ENCODE measurements at places on chromosomes 16 and 17.

- no peak for DNase-seq
These were observed 859.1 kb upstream of the GOT2 start for GRCh38 chr16:59593194-59593661.

DNA sequence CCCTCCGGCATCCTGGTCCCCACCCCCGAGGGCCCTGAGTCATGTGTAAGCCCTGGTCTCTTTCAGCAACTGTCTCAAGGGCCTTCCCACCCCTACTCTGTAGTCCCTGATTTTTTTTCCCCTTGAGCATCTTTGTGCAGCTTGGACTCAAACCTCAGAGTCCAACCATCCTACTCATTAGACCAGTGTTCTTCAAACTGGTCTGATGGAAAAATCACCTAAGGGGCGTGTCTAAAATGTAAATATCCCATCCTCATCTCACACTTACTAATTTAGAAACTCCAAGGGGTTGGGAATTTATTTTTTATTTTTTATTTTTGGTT, 624 bp downstream of the G6PC3 start:
- DNase-seq, result no peak

DNA sequence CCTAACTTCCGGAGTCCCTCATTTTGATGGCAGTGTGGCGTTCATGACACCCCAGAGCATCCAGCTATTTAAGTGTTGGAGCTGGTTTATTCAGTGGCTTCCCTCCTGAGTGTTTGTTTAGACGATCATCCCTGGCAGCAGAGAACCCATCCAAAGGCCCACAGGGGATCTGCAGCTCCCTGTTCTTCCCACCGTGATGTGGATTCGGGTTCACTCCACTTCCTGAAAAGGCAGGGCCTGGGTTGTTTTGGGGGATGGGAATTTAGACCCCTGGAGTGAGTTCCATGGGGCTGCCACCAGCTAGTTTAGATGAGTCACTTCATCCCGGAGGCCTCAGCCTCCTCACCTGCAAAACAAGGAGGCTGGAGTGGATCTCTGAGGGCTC, 2.3 kb downstream of the KSR1 start:
- DNase-seq, result no peak

DNA sequence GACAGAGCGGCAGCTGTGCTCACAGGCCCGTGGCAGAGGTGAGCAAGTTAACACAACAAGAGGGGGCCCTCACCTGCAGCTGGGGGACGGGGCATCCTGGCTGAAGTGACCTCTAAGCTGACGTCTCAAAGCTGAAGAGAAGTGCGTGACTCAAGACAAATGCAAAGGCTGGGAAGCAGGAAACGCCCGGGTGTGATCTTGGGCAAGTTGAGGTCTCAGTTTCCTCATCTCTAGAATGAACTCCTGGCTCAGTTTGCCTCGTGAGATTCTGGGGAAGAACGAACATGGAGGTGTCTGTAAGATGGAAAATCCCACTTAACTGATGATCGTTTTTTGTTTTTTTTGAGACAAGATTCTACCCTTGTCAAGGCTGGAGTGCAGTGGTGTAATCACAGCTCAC, 40.1 kb upstream of the C1QL1 start:
- no peak for DNase-seq

DNA sequence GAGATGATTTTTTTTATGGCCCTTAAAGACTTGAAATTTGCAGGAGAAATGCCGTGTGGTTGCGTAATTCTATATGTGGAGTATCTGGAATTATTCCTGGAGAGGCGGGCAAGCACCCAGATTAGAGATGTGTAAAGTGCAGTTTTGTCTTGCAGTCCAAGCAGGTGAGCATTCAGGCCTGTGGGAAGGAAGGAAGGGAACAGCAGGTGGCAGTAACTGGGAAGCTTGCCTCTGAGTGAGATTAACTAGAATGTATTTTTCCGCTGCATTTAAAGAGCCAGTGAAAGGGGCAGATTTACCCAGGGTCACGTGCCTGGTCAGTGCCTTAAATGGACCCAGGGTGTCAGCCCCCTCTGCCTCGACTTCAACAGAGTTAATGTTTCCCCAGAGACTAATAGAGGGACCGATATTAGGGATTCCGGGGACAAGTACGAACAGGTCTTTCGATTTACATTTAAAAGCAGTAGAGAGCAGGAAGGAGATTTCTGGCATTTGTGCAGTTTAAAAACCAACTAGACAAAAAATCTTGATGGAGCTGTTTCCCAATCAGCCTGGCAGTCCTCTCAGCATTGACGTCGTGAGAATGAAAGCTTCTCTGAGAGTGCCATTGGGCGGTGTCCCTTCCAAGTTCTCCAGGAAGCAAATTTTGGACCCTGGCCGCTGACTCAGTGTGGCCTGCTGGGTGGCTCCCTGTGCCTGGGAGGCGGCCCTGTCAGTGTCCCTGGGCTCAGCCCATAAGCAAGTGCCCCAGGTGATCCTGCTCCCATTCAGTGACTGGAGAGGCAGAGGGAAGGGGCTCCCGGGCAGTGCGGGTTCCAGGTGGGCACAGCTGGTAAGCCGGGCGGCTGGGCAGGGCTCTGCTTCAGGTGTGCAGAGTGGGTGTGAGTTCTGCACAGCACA, 38.2 kb downstream of the KSR1 start:
- DNase-seq, result peak; percentile 46

DNA sequence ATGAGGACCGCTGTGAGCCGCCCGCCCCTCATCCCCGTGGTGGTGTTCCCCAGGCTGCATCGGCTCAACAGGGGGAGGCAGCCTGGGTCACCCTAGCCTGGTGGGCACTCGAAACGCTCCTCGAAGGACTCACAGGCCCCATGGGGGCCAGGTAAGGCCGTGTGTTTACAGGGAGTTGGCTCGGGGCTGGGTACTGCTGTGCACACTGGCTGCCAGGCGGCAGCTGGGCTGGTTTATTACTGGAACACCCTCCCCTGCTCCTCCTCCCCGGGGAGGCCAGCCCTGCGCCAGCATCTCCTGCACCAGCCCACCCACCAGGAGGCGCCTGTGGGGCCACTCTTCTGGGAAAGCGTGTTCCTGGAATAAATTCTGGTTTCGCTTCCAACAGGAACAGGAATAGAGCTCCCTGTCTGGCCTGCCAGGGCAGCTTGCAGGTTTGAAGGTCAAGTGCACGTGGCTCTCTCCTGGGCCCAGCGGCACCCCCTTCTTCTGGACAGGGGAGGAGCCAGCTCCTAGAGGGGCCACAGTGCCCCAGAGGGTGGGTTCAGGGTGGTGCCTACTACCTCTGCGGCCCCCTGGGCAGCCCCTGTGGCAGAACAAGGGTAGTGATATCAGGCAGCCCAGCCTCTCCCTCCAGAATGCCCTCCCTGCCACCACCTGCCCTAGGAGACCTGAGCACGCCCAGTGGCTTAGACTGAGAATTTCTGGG, 11.3 kb downstream of the MCRIP1 start:
- peak; percentile 69 for DNase-seq

GRCh38 chr17:57861790-57862693, 12.2 kb upstream of the MRPS23 start:
- DNase-seq, result no peak

DNA sequence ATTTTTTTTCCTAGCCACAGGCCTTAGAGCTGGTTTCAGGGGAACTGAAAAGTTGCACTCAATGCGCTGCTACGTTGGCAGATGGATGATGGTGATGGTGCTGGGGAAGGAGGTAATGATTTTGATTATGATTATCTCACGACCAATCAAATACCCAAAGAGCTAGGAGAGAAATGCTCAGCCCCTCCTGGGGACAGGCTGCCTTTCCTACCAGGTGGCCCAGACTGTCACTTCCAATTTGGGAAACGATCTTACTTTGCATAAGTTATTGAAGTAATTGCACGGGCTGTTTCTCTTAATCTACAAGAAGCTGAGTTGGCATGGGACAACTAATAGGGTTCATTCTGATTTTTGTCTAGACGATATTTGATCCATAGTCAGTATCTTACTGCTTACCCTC, 379.7 kb upstream of the EEF2KMT start:
- no peak for DNase-seq

DNA sequence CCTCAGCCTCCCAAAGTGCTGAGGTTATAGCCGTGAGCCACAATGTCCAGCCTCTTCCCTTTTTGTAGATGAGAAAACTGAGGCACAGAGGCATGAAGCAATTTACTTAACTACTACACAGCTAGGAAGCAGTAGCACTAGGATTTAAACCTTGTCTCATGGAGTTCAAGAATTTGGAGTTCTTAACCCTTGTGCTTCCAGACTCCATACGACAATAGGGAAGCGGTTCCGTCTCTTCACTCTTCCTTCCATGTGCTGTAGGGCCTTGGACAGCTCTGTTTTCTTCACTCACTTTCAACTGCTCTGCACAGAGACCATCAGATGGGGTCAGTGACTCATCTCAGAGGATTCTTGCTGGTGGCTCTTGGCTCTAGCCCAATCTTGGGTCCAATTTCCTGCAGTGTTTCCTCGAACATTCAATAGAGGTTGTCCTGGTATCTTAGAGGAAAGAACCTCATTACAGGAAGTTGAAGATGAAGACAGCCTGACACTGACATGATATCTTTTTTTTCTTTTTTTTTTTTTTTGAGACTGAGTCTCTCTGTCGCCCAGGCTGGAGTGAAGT, 19.3 kb downstream of the ITGAL start:
- no peak for DNase-seq

- no peak for DNase-seq
These were observed 311.5 kb upstream of the KCNJ16 start for GRCh38 chr17:69763503-69763902.

DNA sequence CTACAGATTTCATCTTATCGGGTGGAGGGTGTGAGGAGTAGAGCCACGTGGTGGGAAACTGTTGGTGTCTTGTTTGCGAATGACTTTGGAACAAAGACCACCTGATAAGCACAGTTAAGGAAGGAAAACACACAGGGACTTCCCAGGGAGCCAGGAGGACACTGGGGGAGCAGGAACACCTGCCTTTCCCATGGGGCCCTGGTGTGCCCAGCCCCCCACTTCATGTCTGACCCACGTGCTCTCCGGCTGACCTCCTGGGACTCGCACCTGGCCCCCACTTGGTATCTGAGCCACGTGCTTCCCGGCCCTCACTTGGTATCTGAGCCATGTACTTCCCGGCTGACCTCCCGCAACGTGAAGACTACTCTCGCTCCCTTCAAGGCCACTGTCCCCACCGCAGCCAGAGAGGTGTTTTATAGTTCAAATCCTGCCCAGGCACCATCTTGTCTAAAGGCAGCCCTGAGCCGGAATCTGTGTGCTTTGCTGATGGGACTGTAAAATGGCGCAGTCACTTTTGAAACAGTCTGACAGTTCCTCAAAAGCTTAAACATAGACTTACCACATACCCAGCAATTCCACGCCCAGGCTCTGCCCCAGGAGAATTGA, 5.4 kb upstream of the CSNK1D start:
- no peak for DNase-seq

DNA sequence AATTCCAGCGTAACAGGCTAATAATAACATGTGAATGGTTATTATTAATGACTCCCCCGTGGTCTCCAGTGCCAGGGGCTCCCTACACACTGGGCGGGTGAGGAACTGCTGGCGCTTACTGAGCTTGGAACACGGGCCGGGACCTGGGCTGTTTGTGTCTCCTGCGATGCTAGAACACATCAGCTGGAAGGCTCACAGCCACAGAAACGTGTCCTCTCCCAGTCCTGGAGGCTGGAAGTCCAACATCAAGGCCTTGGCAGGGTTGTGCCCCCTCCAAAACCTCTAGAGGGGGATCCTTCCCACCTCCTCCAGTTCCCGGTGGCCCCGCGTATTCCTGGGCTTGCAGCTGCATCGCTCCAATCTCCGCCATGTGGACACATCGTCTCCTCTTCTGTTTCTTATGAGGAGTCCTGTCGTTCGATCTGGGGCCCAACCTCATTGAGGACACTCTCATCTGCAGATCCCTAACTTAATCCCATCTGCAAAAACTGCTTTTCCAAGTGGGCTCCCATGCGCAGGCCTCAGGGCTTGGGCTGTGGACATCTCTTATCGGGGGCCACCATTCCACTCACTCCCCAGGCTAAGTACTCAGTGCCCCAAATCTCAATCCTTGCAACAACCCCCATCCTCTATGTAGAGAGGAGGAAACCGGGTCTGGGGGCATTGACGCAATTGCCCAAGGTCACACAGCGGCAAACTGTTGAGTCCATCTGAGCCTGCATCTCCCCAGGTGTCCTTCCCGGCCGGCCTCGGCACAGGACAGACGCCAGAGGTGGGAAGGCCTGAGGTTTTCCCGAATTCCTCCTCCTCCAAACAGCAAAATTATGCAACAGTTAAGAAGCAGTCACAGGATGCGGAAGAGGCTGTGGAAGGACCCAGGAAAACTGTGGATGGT, 193.9 kb downstream of the IRF8 start:
- DNase-seq, result no peak
